AG09319 (cell line): ENCODE measurements at places on chromosomes 11 and 22.

DNA sequence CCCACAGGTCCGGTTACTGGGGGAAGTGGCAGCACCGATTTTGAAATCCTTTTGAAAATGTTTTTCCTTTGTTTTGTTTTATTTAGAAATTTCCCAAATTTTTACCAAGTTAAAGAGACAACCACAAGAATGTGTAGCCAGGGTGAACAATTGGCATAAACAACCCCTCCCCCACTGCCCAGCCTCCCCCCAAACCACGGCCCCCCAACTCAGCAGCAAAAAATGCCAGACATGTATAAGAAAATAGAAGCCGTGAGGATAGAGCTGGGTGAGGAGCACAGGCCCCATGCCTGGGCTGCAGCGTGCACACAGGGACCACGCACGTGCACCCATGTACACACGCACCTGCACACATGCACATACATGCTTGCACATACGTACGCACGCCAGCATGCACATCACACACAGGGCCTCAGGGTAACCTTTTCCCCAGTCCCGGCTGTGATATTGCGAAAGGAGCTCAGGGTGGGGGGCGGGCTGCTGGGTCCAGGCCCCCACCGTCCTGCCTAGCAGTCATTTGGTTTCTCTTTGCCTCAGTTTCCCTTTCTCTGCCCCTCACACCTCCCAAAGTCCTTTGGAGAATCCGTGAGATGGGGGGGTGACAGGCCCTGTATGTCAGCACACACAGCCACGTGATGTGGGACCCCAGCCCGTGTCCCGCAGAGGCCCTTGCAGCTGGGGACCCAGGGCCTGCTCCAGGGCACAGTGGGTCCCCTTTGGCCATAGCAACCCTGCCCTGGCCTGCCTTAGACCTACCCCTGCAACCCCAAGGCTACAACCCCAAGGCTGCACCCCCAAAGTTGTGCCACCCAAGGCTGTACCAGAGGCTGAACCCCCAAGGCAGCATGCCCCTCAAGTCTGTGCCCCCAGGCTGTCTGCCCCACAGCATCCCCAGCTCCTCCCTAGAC lies 42.9 kb downstream of the IGF2 start:
- DNase-seq, result no peak

DNA sequence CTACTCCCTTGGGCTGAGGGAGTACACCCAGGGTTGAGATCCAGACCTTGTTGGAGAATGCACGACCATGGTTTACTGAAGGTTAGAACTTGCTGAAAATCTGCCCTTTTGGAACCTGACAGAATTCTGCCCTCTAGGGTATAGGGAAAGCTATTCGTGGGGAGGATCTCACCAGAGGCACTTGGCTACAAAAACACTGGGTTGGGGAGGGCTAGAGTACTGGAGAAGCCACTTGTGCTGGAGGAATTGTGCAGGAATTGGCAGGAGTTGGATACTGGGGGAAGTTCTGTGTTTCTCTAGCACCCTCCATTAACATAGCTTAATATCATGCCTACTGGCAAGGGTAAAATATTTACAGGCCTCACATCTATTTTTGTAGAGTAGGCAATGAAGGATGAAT lies 55.8 kb downstream of the PPME1 start:
- no peak for DNase-seq

DNA sequence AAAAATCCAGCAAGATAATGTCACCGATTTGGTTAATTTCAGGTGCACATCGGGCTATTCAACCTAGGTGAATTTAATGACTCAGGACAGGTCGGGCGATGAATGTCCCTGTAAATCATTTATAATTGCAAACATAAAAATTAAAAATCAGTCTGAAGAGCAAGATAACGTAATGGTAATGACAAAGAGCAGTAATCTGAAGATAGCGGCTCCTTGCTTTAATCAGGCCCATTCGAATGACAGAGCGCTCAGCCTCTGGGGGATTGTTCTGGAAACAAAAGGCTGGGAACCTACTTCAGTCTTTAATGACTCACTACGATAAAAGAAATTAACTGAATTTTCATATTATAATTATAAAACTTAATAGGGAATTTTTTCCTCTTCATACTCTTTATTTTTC lies 61.3 kb downstream of the RCN1 start:
- no peak for DNase-seq

- DNase-seq, result no peak
These were observed 999 bp downstream of the FGF3 start for GRCh38 chr11:69818231-69818602.
